ENCODE measurements at places on chromosomes 2 and 18.

GRCh38 chr2:130150181-130151144, 5.6 kb upstream of the CCDC74B start:
- no peak for DNase-seq

GRCh38 chr2:65918760-65919187, 486.4 kb upstream of the SPRED2 start:
- no peak for DNase-seq

- no peak for DNase-seq
These were observed 130.9 kb downstream of the TMEM17 start for GRCh38 chr2:62375113-62375420.

DNA sequence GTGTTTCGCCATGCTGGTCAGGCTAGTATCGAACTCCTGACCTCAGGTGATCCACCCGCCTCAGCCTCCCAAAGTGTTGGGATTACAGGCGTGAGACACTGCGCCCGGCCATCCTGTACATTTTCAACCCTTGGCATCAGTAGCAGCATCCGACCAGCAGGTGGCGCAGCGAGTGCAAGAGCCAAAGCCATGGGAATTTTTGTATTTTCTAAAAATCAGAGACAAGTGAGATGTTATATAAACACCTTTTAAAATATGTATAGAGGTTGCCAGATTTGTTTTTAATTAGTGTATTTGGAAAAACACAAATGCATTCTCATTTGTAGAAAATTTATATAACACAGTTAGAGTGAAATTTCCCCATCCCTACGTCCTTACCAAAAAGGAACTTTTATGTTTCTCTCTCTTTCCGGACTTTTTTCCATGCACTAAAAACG, 36.8 kb downstream of the MOGAT1 start:
- DNase-seq, result peak; percentile 34

DNA sequence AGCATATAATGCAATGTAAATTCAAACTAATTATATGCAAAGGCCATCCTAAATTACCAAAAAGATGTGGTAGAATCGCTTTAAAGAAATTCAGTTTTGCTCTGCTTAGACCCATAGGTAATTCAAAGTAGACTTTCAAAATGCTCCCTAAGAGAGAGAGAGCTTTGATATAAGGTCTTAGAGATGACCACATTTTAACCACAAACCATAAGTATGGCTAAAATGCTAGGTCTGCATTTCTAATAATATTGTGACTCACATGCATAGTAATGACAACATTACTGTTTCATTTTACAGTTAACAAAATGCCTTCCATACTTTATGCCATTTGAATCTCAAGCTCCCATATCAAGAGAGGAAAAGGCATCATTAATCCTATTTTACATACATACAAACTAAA, 144.5 kb downstream of the RAD51AP2 start:
- no peak for DNase-seq

GRCh38 chr18:63293935-63294334, 25.6 kb downstream of the BCL2 start:
- no peak for DNase-seq

- no peak for DNase-seq
These were observed 53.0 kb downstream of the AQP4 start for GRCh38 chr18:26812462-26812861.

DNA sequence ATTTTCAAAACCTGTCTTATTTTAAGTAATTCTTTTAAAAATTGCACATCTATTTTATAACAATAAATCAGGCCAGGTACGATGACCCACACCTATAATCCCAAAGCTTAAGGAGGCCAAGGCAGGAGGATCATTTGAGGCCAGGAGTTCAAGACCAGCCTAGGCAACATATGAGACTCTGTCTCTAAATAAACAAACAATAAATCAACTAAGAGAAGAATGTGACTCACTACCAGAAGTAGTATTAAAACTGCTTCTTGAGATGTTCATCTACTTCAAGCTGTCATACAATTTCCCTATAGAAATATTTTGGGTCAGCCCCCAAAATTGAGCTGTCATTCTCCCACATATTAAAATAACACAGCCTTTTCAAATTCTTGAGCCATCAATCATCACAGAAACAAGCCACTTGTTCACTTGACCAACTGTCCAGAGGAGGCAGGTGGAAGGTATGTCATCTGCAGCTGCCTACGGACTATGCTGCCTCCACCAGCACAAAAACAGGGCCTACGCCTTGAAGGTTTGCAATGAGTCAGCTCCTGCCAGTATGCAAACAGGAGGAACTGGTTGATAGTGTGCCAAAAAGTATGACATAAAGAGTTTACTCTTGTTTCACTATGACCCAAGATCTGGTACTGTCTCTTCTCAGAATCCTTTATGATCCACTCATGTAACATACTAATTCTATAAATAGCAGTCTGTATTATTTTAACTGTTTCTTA, 33.6 kb downstream of the KIDINS220 start:
- DNase-seq, result no peak

DNA sequence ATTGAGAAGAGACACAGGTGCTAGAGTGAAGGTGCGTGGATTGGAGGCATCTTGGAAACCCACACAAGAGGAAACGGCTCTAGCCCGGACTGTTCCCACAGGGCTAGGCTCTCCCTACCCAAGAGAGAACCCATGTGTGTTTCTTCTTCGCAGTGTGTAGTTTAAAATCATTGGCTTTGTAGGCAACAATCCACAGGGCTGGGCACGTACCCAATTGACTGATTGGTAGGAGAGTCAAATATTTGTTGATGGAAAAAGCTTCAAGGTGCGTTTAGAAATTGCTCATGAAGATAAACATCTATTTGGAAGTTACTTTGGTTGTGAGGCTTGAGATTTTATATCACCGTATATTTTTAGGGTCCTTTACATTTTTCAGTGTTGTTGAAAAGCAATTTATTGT, 13.2 kb upstream of the YWHAQ start:
- no peak for DNase-seq

DNA sequence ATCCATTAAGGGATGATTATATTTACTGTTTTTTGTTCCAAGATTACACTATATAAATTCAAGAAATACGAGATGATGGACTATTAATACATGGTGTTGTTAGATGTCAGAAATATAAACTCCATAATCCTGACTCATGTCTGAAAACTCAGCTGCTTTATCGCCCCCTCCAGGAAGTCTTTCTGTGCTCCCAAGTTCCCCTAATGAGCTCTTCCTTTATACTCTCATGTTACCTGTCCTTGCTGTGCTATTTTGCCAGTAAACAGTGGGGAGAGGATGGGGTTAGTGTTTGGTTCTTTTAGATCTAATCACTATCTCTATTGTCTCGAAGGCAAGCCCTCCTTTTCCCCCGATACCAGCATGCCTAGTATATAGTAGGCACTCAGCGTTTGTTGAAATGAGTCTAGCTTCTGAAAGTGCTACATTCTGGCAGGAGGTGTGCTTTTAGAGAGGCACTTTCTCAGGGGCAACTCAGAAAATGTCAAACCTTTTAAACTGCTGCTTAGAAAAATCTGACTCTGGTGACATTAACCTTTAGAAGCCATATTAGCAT, 21.4 kb upstream of the BARD1 start:
- no peak for DNase-seq

- DNase-seq, result no peak
These were observed 176.3 kb downstream of the SEPTIN10 start for GRCh38 chr2:109437325-109438090.

- DNase-seq, result no peak
These were observed 137.5 kb downstream of the INO80D start for GRCh38 chr2:205948496-205948837.

DNA sequence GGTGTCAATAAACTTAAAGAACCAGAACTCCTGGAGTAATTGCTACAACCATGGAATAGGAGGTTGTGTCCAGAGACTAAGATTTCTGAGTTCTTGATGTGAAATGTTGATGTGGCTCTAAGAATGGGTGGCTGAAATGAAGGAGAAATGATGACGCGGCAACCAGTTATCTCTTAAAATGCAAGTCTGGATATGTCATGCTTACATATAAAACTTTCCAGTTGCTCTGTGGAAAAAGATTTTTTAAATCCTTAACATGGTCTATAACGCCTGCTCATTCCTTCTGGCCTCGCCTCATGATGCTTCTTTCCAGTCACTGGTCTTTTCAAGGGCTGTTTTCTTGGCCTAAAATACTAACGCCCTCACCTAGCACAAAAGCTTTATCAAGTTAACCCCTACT, 23.5 kb upstream of the MYO1B start:
- no peak for DNase-seq

- DNase-seq, result no peak
These were observed 43.1 kb upstream of the SELENOI start for GRCh38 chr2:26302846-26303245.

GRCh38 chr18:6482198-6482977, 67.7 kb upstream of the L3MBTL4 start:
- DNase-seq, result no peak
